CD4-positive, alpha-beta T cell treated with Interferon gamma for 1 hour (primary cell): ENCODE measurements at places on chromosomes 7 and 10.
A peak's percentile ranks its signal among the peaks of the same experiment; 100 is the strongest.

GRCh38 chr10:71766717-71767419 is 6.5 kb downstream of the VSIR start:
- DNase-seq, result peak; percentile 80

- DNase-seq, result no peak
Measured at GRCh38 chr10:52322936-52323335, 8.9 kb downstream of the DKK1 start.

DNA sequence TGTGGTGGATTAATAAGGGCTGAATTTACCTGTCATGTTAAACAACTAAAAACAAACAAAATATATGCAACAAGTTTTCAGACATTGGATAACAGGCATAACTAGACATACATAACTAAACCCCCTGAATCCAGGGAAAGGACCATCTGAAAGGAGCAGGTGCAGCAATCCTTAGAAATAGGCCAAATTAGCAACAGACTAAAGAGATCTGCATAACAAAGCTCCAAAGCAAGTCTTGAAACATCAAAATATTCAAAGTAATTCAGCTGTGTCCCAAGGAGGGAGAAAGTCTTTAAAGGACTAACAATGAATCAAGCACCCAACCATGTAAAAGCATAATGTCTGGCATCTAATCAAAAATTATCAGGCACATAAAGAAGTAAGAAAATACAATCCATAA is 475.1 kb downstream of the GRID1 start:
- DNase-seq, result no peak

- no peak for DNase-seq
Measured at GRCh38 chr7:20562461-20562860, 53.0 kb upstream of the ABCB5 start.

- no peak for DNase-seq
Measured at GRCh38 chr7:90693939-90694338, 97.8 kb downstream of the CDK14 start.

DNA sequence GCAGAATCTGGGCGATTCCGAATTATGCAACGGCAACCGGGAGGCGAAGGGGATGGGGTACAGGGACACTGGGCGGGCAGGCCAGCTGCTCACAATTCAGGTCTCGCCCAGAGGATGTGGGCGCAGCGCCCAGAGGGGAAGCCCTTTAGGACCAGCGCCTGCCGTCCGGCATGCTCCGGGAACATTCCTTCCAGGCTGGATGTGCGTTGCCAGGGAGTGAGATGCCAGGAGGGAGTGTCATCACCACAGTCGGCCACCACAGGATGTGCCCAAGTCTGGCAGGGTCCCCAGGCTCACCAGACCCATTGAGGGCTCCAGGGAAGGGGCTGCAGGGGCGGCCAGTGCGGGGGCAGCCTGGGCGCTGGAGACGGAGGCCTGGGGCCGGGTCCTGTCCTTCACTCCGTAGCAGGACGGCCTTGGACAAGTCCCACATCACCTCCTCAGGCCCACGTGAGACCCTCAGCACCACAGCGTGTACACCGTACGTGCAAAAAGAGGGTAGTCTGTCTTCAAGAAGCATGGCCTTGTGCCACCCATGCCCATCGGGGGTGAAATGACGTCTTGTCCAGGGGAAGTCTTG is 63.9 kb downstream of the FOXL3 start:
- DNase-seq, result no peak

DNA sequence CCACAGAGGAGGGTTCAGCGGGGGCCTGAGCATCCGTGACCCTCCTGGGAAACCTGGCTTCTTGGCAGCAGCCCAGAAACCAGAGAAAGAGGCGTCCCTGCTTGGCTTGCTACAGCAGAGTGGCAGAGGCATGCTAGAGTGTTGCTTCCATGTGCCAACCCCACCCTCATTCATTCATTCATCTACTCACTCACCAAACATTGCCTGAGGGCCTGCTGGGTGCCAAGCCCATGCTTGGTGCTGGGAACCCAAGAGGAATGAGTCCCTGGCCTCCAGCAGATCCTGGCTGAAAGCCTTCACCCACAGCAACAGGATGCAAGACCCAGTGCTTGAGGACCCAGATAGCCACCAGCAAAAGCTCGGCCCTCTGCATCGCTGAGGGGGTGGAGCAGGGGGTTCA is 129.0 kb downstream of the CDH23 start:
- DNase-seq, result no peak

DNA sequence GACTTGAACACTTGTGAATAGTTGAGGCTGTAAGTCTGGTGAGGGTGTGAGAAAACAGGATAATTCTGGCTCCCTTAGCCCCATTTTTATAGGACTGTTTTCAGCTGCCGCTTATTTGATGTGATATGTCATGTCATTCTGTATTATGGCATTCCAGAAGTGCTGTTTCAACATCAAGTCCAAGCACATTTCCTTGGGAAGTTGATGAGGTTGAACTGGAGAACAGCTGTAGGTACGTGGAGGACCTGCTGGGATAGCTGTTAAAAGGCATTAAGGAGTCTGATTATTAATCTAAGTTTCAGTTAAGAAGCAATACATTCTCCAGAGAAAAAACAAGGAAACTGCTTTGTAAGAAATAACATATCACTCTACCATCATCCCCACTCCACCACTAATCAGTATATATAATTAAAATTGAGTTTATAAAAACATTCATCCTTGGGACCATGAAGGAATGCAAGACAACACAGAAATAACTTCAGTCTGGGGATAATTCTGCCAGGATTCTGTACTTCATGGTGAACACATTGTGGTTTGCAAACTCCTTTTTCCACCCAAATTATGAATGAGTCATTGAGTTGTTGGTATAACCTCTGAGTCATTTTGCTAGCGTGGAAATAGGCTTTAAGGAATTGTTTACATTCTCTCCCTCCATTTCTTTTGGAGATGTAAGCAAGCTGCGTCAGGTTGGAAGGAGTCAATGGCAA is 39.9 kb upstream of the TMEM229A start:
- DNase-seq, result no peak

DNA sequence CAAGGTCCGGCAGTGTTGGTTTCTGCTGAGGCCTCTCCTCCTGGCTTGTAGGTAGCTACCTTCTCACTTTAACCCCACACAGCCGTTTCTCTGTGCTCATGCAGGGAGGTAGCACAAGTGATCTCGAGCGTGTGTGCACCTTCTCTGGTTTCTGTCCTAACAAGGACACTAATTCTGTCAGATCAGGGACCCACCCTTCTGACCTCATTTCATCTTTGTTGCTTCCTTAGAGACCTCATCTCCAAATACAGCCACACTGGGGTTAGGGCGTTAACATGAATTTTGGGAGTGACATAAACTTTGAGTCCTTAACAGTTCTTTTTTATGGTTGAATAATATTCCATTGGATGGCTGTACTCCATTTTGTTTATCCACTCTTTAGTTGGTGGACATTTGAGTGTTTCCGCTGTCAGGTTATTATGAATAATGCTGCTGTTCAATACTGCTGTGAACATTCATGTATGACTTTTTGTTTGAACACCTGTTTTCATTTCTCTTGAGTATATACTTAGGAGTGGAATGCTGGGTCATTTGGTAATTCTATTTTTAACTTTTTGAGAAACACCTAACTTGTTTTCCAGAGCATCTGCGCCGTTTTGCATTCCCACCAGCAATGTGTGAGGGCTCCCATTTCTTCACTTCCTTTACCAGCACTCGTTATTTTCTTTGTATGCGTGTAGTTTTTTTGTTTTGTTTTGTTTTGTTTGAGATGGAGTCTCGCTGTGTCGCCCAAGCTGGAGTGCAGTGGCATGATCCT is 57.5 kb downstream of the LCOR start:
- DNase-seq, result no peak

GRCh38 chr10:130463876-130464364 is 327.7 kb downstream of the GLRX3 start:
- no peak for DNase-seq

- no peak for DNase-seq
Measured at GRCh38 chr7:100215895-100216294, 3.9 kb upstream of the PVRIG start.

- DNase-seq, result no peak
Measured at GRCh38 chr10:77869626-77870420, 56.7 kb downstream of the DLG5 start.

GRCh38 chr7:28587211-28587610 is 174.9 kb downstream of the CREB5 start:
- no peak for DNase-seq

DNA sequence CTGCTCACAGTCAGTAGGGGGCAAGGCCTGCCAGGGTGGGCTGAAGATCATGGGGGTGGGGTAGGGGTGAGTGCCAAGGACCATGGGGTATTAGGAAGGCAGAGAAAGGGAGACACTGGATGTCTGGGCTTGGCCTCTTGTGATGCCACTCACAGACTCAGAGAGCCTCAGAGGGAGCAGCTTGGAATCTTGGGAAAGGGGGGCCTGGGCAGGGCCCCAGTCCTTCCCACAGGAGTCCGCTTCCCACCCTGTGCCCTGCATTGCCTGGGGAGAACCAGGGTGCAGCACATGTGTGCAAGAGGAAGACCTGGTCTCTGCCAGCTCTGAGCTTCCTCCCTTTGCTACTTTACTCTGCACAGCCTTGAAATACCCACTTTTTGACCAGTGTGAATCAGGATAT is 4.3 kb downstream of the ADCY1 start:
- no peak for DNase-seq

- no peak for DNase-seq
Measured at GRCh38 chr7:43847496-43847895, 21.8 kb downstream of the MRPS24 start.

- DNase-seq, result no peak
Measured at GRCh38 chr7:21317966-21318915, 109.6 kb upstream of the SP4 start.

GRCh38 chr10:24249829-24250415 is 41.0 kb downstream of the KIAA1217 start:
- DNase-seq, result no peak

DNA sequence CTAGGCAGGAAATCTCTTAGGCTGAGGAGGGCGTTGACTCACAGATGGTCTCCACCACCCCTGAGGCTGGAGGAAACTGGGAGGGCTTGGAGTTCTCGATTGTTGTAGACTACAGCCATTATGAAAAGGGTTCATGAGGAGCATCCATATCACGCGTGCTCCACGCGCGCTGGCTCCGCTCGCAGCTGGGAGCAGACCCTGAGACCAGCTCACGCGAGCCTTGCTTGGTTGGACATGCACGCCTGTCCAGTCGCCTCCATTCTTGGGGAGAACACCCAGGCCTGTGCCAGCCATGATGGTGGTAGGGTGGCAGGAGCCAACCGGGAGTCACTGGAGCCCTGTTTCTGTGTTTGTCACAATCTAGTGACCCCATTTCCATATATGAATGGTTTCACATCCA is 139.1 kb downstream of the TCERG1L start:
- DNase-seq, result no peak

DNA sequence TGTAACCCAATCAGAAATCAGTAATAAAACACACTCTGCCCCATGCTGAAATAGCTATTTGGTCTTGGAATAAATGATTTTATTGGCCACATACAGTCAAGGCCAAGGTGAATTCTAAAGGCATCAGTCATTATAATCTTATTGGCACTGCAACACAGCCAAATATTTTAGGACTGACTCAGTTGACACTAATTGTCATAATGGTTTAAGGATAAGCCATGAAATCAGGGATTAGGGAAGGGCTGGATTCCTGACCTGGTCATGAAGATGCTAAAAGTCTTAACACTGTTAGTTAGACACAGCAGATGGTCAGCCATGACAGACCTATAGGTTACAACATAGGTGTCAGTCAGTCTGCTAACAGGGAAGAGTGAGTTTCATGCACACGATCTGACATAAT is 330.3 kb upstream of the NPSR1 start:
- DNase-seq, result no peak

DNA sequence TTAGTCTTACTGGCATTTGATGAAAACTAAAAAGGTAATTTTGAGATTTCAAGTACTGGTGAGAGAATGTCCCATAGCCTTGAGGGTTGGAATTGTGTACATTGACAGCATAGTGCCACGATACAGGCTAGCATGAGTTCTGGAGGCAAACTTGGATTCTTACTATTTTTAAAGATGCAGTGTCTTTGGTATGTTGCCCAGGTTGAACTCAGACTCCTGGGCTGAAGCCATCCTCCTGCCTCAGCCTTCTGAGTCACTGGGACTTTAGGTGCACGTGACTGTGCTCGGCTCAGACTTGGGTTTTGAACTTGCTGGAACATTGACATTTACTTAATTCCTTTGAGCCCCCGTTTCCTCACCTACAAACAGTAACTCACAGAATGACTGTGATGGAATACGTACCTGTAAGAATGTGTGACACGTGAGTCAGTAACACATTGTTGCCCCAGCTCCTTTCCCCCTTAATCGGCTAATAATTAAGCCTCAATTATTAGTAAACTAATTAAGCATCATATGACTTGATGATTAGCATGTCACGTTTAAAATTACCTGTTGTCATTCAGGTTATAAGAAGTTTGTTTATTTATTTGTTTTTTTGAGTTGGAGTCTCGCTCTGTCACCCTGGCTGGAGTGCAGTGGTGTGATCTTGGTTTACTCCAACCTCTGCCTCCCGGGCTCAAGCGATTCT is 10.6 kb downstream of the DNAJB6 start:
- no peak for DNase-seq

- DNase-seq, result no peak
Measured at GRCh38 chr10:43793704-43794103, 145.0 kb upstream of the ZNF32 start.

DNA sequence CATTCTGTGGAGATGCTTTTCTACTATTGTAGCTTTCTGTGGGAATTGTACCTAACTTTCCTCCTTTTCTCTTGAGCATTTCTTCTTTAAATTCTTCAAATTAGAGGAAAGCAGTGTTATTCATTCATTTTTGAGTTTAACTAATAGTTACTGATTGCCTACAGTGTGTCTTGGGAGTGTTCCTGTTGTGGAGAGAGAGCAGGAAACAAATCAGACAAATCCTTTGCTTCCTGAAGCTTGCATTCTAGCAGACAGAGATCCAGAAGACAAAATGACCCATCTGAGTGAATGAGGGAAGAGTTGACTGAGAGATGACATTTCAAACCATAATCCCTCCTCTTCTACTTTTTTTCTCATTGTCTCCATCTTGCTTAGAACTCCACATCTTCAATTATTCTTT is 170.4 kb downstream of the SUGCT start:
- no peak for DNase-seq

- DNase-seq, result no peak
Measured at GRCh38 chr7:78134256-78134655, 335.7 kb downstream of the PHTF2 start.
